ENCODE measurements at places on chromosomes 1 and 21.

- no peak for DNase-seq
Measured at GRCh38 chr1:108563808-108564207, 3.9 kb downstream of the EEIG2 start.

DNA sequence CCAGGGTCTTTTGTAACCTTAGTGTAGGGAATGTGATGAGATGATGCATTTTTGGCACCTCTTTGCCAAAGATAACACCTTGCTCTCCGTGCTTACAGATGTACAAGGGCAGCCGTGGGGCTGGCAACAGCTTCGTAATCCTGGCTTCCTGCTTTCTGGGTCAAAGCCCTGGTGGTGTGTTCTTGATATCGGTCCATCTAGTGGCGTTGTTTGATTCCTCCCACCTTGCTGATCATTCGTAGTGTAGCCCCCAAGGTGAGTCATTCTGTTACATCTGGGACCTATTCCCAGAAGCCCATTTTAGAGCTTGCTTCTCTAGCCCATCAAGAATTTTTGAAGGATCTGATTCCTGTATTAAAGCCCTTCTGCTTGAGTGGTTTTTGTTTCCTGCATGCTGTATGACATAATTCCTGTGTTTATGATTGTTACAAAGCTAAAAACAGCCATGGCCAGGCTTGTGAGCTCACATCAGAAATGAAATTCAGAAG, 7.0 kb upstream of the CCT8 start:
- no peak for DNase-seq

- DNase-seq = peak; percentile 43
Measured at GRCh38 chr1:171738911-171739310, 3.0 kb downstream of the VAMP4 start.

- no peak for DNase-seq
Measured at GRCh38 chr1:201180141-201180540, 10.5 kb upstream of the IGFN1 start.

DNA sequence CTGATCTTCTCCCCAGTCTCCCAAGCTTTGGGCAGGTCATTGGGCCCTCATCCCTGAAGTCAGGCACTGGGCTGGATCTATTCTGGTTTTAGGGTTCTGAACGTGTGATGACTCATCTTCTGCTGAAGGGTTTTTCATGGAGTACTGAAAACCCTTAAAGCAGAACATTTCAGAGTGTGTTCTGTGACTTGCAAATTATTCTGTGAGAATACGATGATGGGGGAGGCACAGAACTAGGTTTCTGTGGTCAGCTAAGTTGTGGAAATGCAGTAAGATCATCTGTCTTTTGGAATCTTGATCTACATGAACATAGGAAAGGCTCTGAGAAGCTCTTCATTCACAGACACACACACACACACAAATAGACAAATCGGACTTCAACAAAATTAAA, 46.2 kb downstream of the NAV1 start:
- DNase-seq = peak; percentile 74

DNA sequence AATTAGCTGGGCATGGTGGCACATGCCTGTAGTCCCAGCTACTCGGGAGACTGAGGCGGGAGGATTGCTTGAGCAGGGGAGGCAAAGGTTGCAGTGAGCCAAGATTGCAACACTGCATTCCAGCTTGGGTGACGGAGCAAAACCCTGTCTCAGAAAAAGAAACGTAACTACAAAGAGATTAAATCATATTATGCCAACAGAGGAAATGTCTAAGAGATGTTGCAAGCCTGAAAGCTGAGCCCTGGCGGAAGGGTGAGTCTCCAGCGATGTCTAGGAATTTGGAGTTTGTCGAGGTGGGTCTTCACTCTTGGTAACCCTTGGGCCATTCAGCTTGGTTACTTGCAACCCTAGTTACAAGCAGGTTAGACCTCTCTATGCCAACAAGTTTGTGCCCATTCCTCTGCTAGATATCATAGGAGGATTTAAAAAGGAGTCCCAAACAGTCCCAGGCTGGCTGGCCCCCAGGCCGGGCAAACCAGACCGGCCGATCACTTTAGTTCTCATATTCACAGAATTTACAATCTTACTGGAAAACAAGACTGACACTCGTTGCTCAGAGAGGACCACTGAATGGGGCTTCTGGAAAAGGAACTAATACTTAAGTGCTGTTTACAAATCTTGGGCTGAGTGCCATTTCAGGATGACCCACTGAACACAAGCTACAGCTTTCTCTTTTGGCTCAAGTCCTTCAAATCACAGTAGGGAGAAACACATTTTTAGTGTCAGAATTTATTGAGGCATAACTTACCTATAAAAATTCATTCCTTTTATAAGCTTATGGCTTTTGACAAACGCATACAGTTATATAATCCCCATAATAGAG, 27.1 kb downstream of the SLC30A1 start:
- no peak for DNase-seq

DNA sequence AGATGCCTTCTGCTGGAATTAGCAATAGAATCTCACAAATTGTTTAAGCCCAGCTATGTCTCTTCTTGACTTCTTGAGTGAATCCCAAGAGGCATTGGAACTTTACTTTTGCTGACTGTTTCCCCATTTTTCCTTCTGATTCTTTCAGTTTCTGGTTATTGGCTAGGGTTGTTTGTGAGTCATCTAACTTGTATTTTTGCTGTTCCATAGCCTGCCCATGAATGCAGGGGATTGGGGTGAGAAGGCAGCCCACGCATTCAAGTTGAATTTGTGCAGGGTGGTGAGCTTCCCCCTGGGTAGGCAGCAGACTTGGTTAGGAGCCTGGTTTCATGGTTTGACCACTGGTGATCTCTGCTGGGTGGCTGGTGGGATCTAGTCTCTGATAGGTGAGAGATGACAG, 10.4 kb upstream of the KLF17 start:
- DNase-seq = peak; percentile 18

- DNase-seq = no peak
Measured at GRCh38 chr1:32903991-32904785, 3.0 kb upstream of the TMEM54 start.

DNA sequence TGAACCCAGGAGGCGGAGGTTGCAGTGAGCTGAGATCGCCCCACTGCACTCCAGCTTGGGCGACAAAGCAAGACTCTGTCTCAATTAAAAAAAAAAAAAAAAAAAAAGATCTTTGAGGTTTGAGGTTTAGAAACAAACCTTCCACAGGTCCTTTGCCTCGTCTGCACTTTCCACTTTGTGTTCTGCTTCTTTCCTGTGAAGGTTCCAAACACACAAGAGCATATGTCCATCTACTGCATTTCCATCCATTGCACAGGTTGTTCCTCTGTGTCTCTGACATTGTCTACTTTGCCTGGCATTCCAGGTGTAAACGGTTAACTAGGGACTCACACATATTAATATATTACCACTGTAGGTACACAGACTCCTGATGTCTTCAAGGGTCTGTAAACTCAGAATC, 40.1 kb downstream of the DSTYK start:
- DNase-seq = no peak

DNA sequence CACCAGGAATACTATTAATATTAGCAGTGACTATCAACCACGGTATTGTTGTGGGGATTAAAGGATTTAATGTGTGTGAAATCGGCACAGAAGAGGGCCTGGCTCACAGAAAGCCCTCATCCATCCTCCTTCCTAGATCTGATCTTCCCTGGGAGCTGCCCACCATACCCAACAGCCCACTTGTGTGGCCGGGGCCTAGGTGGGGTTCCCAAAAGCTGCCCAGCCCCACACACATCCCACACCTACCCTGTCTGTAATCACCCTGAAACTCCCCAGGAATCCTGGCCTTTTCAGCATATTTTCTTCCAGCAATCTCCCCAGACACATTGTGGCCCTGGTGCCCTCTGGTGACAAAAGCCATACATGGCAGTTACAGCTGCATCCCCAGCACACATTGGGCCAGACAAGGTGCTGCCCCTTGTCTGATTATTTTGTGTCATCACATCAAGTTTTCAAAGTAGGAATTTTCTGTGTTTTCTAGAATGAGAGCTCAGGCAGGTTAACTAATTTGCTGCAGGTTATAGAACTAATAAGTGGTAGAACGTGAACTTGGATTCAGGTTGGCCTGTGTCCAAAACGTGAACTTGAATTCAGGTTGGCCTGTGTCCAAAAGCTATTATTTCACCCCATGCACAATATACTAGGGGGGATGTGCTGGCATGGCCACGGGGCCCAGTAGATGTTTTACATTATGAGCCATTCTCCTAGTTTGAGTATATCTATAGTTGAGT, 5.3 kb upstream of the SLC6A9 start:
- peak; percentile 71 for DNase-seq

DNA sequence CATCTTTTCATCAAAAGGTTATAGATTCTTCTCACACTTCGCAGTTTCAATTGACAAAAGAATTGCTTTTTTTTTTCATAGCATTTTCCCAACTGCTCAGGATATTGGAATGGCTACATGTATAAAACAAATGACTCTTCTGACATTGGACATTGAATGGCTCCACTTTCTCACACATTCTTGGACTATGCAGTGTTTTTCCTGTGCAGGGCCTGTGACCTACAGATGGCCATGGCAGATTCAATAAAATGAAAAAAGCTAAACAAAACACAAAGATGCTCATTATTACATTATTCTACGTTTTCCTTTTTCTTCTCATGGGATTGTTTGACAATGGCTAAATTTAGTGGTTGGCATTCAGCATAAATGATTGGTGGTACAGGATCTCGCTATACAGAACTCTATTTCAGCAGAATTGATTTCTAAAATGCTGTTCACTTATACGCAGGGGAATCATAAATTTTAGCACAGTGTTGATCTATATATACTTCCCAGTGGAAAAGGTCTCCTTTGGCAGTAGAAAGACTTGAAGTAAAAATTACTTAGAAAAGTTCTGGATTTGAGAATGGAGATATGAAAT, 115.6 kb upstream of the ADAMTS5 start:
- DNase-seq = no peak

- no peak for DNase-seq
Measured at GRCh38 chr1:58812926-58813325, 29.1 kb upstream of the JUN start.

- DNase-seq = no peak
Measured at GRCh38 chr1:24547195-24547594, 8.7 kb upstream of the NCMAP start.

DNA sequence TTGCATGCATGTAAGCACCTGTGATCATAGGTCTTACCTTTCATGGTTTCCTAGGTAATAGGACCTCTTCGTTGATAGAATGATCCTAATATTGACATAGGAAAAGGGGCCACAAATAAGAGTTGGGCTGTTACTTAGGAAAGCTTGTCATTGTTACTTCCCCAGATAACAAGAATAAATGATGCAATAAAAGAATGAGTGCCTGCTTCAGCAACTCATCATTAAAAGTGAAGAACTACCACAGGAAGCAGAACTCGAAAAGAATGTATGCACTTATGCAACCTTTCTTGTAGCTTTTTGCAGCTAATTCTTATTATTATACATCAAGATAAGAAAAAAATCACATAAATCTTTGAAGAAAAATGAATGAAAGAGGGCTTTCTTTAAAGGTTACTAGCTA, 548.6 kb downstream of the LTN1 start:
- peak; percentile 46 for DNase-seq

DNA sequence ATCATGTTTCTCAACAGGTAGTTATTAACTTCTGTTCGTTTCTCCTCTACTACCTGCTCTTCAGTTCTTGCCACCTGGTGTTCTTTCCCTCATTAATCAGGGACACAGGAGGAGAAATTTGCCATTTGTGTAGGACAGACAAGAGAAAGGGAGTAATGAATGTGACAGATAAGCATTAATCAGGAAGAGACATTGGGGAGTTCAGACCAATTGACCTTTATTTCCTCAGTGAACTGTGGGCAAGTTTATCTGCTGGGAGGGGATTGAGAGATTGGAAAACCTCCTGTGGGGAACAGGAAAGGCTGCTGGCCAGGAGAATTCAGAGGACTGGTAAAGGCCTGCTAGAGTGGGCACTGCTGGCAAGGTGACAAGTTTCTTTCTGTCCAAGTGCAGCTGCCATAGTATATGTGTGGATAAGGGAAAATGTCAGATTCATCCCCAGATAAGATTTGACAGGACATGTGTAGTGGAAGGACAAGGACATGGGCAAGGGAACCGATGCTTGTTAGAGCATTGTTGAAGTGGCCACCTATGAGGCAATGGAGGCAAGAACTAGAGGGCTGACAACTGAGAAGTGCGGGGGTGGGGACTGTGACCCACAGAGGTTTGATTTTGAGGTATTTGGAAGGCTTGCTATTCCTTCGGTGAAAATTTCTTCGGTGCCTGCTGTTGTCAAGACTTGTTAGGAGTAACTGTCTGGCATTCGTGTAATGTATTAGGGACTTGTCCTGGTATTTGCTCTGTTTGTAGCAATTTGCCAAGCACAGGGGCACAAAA, 12.6 kb downstream of the SZT2 start:
- no peak for DNase-seq

DNA sequence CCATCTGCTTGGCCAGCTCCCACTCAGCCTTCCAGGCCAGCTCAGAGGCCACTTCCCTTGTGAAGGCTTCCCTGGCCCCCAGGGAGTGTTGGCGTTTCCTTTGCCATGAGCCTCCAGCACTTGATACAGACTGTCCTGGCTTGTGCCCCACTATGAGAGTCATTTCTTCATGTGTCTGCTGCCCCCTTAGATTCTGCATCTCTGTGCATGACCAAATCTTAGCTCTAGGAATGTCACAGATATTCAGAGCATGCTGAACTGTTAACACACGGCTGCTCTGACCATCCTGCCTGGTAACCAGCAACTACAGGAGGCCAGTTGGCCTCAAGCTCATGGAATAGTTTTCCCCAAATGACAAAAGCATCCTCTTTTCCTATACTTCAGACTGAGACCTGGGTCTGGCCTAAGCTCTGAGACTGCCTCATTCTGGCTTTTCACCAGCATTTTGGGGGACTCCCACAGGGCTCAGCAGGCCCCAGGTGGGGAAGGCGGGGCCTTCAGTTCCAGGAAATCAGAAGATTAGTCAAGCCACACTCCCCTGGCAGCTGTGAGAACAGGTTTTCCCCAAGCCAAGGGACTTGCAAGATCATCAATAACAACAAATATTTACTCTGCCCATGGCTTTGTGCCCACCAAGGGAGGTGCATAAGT, 182.6 kb upstream of the EDN2 start:
- DNase-seq = no peak

- no peak for DNase-seq
Measured at GRCh38 chr1:192901500-192901899, 92.7 kb downstream of the RGS2 start.

- no peak for DNase-seq
Measured at GRCh38 chr21:27681841-27682240, 715.0 kb upstream of the ADAMTS5 start.

GRCh38 chr1:15542388-15543250, 16.0 kb downstream of the DNAJC16 start:
- no peak for DNase-seq

GRCh38 chr1:117267232-117267774, 56.6 kb upstream of the VTCN1 start:
- no peak for DNase-seq

GRCh38 chr1:221045842-221046831, 166.9 kb downstream of the HLX start:
- DNase-seq = peak; percentile 37

GRCh38 chr1:38000529-38001455, 4.5 kb downstream of the FHL3 start:
- peak; percentile 65 for DNase-seq

DNA sequence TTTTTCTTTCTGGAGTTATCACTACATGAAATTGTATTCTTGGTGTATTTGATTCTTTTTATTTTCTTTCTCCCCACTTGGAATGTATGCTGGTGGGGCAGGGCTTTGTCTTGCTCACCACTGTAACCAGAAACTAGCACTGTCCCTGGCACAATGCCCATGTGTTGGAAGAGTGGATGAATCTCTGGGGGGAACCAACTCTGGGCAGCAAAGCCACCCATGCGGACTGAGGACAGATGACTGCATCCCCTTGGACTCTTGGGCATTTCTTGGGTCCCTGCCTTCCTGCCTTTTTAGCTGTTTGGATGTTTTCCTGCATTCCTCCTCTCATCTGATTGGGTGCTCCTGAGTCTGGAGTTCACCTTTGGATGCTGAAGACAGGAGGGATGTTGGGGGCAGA, 6.1 kb downstream of the CYP4B1 start:
- DNase-seq = no peak
